ENCODE measurements at places on chromosomes 11 and 22. TPM values are rescaled to one million over a fixed set of nuclear protein-coding genes. Genes with fewer than 3 reads are reported as not detected.

Gene SERHL2
- total RNA-seq: 2.5 TPM

Gene EXT2
- total RNA-seq: 260 TPM

Gene SLC22A25
- total RNA-seq: not detected

Gene CHADL
- total RNA-seq: 1.1 TPM

Gene CCDC88B
- 1.2 TPM for total RNA-seq

Measured in smooth muscle cell of the pulmonary artery (primary cell).